ENCODE measurements at places on chromosomes 16 and 17. TPM values are rescaled to one million over a fixed set of nuclear protein-coding genes. Genes with fewer than 3 reads are reported as not detected.
A peak's percentile ranks its signal among the peaks of the same experiment; 100 is the strongest.

DNA sequence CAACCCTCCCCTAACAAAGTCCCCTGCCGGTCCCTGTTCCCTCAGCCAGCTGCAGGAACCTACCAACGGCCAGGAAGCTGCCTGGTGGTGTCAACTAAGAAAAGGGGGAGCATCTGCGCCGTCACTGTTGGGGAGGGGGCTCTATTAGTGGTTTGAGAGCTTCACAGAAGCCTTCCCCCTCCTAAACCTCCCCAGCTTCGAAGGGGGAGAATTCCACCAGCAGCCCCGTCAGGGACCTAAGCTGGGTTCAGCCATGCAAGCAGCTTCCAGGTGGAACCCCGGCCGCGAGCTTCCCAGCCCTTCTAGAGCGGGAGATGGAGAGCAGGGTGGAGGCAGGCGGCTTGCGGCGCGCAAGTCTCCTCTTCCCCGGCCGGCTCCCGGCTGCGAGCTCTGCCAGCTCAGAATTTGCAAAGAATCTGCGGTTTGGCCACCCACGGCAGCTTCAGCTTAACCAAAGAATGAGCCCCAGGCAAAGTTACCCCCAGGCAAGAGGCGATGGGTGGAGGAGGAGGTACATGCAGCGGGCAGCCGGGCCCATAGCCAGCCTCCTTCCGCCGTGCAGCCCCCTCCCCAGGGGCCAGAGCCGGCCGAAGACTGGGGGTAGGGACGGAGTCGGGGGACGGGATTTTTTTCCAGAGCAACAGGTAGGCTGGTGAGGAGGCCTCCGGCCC lies 33.7 kb downstream of the DDX19A start:
- peaks cover 16% of the 10 kb centered on the region for H3K36me3 ChIP-seq
- peak overlapping the region; percentile 68 for H3K4me3 ChIP-seq
- H3K4me1 ChIP-seq, result peaks cover 32% of the 10 kb centered on the region

DNA sequence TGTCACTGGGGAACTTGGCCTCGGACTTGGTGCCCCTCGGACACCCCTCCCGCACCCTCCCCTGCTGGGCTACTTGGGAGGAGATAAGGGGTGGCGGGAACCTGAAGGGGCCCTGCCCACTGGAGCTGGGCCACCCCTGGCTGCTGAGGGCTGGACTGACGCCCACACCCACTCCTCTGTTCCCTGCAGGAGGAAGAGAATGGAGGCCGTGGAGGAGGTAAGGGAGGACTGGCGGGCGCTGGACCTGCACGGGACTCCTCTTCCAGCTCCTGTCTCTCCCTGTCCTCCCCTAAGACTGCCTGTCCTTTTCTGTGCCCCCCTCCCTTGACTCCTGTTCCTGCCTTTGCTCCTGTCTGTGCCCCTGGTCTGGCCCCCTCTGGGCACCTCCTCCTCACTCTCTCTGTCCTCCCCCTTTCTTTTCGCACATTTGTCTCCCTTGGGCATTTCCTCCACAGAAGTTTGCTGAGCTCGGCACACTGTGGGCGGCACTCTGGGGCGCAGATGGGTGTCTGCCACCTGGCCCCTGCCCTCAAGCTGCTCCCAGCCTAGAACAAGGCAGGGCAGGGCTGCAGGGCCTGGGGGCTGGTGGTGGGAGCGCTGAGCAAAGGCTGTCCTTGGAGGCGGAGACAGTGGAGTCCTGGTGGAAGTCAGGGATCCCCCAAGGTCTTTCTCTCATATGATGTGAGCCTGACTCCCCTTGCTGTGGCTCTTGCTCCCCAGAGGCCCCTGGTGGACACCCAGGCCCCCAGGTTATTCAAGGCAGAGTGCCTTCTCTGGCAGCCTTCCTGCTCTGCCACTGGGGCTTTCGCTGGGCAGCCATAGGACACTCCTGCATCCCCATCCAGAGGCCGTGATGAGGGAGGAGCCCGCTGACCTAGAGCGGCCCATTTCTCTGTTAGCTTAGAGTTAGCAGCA lies 32.7 kb downstream of the ARHGAP23 start:
- H3K4me3 ChIP-seq, result no peak overlapping the region
- H3K27ac ChIP-seq, result no peak overlapping the region
- no peak for DNase-seq

- no peaks in the 10 kb centered on the region for H3K27me3 ChIP-seq
- DNase-seq, result no peak
- no peaks in the 10 kb centered on the region for H3K4me1 ChIP-seq
- H3K27ac ChIP-seq, result no peak overlapping the region
- H3K36me3 ChIP-seq, result no peaks in the 10 kb centered on the region
These were observed 19.8 kb downstream of the MAPT start for GRCh38 chr17:45914047-45914717.

ZG16 gene
- total RNA-seq, result not detected

TLCD3B gene
- not detected for total RNA-seq

- peaks cover 39% of the 10 kb centered on the region for H3K36me3 ChIP-seq
- H3K27me3 ChIP-seq, result no peaks in the 10 kb centered on the region
- H3K27ac ChIP-seq, result no peak overlapping the region
- no peak for DNase-seq
- H3K4me3 ChIP-seq, result no peak overlapping the region
These were observed 67.9 kb upstream of the HAS3 start for GRCh38 chr16:69037373-69038160.

DHODH gene
- 2.7 TPM for total RNA-seq

DNA sequence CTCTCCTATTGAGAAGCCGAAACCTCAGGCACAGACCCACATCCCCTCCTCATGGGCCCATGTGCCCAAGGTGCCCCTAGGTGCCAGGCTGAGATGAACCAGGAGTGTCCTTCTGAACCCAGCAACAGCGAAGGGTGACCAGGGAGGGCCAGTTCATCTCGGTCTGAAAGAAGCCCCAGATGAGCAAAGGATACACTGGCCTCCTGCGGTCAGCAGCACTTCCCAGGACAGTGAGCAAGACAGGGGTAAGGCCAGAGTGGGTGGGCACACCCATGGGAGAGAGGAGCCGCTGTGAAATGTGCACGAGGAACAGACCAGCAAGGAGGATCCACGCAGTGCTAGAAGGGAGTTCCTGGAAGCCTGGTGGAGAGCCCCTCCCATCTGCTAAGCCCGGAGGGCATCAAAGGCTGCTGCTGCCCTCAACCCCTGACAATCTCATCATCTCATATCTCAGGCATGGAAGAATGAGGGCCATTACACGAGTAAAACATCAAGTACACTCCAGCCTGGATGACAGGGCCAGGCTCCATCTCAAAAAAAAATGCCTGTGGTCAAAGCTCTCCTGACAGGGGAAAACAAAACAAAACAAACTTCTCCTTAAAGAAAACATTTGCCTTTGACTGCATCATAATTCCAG lies 3.3 kb upstream of the HBZ start:
- no peaks in the 10 kb centered on the region for H3K36me3 ChIP-seq
- H3K4me1 ChIP-seq, result peaks cover under 1% of the 10 kb centered on the region
- no peaks in the 10 kb centered on the region for H3K27me3 ChIP-seq
- DNase-seq, result no peak
- H3K27ac ChIP-seq, result no peak overlapping the region

DNA sequence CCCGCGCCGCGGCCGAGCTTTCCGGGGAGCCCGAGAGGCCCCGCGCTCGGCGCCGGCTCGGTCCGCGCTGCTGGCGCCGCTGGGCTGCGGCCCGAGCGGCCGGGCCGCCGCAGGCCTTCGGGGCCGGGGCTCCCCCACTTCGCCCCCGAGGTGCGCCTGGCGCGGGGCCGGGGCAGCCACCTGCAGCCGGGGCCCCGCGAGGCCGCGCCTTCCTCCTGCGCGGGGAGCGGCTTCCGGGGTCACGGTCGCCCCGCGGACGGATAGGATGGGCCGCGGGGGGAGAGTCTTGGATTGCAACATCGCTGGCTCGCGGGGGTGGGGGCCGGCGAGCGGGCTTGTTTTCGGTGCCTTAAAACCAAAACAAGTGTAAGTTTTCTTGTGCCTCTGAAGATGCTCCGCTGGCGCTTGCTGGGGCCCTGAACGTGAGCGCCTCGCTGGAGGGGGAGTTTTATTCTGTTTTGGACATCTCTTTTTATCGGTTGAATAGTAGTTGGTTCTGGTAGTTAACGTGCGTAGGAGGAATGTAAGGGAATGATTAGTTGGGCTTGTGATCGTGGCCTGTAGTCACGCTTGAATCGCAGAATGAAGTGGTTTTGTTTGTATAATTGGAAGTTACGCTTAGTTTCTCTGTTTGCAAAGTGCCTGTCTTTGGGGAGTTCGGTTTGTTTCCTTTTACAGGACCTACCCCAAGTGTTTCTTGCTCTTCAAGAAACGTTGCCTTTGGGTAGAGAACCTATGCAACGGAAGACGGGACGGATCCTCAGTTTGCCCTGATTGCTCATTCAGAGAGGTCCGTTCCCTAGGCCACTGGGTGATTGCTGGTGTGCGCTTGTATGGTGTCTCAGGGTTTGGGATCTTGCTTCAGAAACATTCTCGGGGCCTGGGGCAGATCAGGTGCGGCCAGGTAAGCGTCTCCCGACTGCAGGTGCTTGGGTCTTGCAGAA lies 724 bp downstream of the UBE2I start:
- H3K36me3 ChIP-seq, result peaks cover 29% of the 10 kb centered on the region
- peak overlapping the region; percentile 60 for H3K27ac ChIP-seq
- H3K4me3 ChIP-seq, result peak overlapping the region; percentile 89
- H3K27me3 ChIP-seq, result no peaks in the 10 kb centered on the region

DNA sequence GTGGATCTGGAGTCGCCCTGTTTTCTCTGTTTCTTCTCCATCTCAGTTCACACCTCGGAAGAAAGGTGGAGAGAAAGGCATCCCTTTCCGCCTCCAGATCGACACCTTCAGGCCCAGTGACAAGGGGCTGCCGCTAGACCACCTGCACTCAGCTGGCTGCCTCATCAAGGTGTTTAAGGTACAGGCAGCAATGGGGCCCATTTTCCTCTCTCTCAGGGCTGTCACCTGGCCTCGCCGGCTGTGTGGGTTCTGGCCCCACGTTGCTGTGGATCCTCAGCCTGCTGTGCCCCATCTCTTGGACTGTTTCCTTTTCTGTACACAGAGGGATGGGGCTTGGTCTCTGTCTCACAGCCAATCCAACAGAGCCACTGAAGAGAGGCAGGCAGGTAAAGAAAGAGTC lies 17.4 kb upstream of the STAC2 start:
- no peak overlapping the region for H3K4me3 ChIP-seq
- no peak overlapping the region for H3K27ac ChIP-seq
- peaks cover 32% of the 10 kb centered on the region for H3K4me1 ChIP-seq
- H3K27me3 ChIP-seq, result no peaks in the 10 kb centered on the region

DNA sequence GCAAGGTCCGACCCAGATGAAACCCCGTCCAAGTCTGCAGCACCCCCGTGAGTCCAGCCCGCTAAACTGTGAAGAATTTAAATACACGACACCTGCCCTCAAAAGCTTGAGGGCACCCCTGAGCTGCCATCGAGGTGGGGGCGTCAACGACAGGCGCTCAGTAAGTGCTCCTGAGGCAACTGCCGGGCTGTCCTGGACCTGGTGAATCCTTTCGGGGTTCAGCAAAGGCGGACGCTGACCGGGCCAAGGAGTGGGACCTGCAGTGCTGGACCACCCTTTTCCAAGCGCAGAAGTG lies 512 bp upstream of the ENDOV start:
- H3K4me3 ChIP-seq, result peak overlapping the region; percentile 100
- DNase-seq, result no peak
- peaks cover 11% of the 10 kb centered on the region for H3K36me3 ChIP-seq

- peaks cover 79% of the 10 kb centered on the region for H3K27me3 ChIP-seq
- peaks cover 43% of the 10 kb centered on the region for H3K4me1 ChIP-seq
- no peak for DNase-seq
- no peaks in the 10 kb centered on the region for H3K36me3 ChIP-seq
- no peak overlapping the region for H3K27ac ChIP-seq
These were observed 7.3 kb upstream of the LHX1 start for GRCh38 chr17:36929851-36930582.

DNA sequence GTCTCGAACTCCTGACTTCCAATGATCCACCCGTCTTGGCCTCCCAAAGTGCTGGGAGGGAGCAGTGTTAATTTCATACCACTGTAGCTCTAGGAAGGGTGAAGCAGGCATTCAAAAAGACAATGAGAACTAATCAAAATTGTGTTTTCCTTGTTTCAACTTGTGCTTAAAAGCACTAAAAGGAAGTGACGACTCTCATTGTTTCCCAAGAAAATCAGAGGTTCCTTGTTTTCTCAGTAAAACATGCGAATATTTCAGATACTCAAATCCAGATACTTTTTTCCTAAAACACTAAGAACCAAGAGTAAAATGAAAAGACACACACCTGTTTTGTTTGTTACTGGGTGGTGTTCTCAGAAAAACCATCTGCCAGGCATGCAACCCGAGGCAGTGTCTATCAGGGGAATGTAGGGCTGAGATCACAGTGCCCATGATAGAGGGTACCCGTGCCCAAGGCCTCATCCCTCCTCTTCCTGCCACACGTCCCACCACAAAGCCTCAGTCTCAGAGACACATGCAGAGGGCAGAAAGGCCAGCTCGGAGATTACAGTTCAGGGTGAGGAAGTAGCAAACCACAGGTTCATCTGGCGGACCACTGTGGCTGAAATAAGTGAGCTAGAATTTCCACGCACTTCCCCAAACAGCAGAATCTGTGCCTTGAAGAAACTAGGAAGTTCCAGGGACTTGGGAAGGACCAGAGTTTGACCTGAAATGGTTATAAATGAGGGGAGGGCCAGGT lies 33.7 kb downstream of the GINS3 start:
- no peak overlapping the region for H3K4me3 ChIP-seq
- no peaks in the 10 kb centered on the region for H3K27me3 ChIP-seq

ZNF48 gene
- 3.5 TPM for total RNA-seq

GRCh38 chr16:17936766-17937402 lies 399.7 kb downstream of the NPIPA8 start:
- H3K36me3 ChIP-seq, result no peaks in the 10 kb centered on the region
- H3K27ac ChIP-seq, result no peak overlapping the region
- no peaks in the 10 kb centered on the region for H3K4me1 ChIP-seq
- no peaks in the 10 kb centered on the region for H3K27me3 ChIP-seq
- no peak for DNase-seq

DNA sequence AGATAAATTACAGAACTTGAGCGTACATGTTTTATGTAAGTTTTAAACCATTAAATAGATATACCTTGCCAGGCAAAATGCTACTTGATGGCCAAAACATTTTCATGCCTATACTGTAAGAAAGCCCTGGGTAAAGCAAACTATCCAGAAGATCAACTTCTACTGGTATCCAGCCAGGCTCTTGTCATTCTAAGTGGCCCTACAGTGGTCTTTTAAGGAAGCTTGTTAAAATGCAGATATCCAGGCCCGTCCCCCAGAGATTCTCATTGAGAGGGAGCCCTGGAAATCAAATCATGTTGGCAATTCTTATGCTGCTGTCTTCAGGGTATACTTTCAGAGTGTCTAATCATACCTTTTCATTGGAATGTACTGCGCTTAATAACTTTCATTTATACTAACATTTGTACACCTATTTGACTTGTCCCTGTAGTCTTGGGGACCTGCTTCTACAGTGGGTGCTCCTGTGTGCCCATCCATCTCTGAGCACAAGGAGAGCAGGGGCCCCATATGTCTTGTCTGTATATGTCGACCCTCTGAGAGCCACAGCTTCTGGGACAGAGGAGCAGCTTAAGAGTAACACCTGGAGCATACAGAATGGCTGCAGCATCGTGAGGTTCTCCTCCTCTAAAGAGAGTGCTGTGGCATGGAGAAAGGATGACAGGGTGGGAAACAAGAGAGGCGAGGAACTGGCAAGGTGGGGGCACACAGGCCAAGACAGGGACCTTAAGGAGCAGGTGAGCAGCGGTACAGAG lies 43.6 kb upstream of the ANKFY1 start:
- no peak overlapping the region for H3K4me3 ChIP-seq
- H3K36me3 ChIP-seq, result peaks cover 22% of the 10 kb centered on the region
- no peak for DNase-seq
- peaks cover 11% of the 10 kb centered on the region for H3K4me1 ChIP-seq

GRCh38 chr16:55046916-55047315 lies 116.3 kb downstream of the IRX5 start:
- no peaks in the 10 kb centered on the region for H3K4me1 ChIP-seq
- no peak overlapping the region for H3K4me3 ChIP-seq
- no peak for DNase-seq
- H3K27ac ChIP-seq, result no peak overlapping the region
- H3K27me3 ChIP-seq, result no peaks in the 10 kb centered on the region
- no peaks in the 10 kb centered on the region for H3K36me3 ChIP-seq
